ENCODE measurements at places on chromosomes 12 and 14. TPM values are rescaled to one million over a fixed set of nuclear protein-coding genes. Genes with fewer than 3 reads are reported as not detected.

Gene PLD4
- 0.07 TPM for total RNA-seq

Gene OR6J1
- not detected for total RNA-seq

Gene SRRM4
- 0.96 TPM for total RNA-seq

Gene NTN4
- 2.1 TPM for total RNA-seq

Gene BEGAIN
- total RNA-seq, result 1.3 TPM

Gene ALG10
- total RNA-seq, result 12.9 TPM

Gene EIF2S1
- total RNA-seq, result 123 TPM

Gene OR4K15
- not detected for total RNA-seq

Gene KRT1
- not detected for total RNA-seq

Gene C12orf54
- total RNA-seq, result not detected

Gene TIMELESS
- 64.9 TPM for total RNA-seq

Gene CMKLR1
- 1.4 TPM for total RNA-seq

Gene CCDC175
- total RNA-seq, result 0.16 TPM

Gene DPF3
- 0.31 TPM for total RNA-seq

Gene MMP17
- 67.1 TPM for total RNA-seq

Gene ATG101
- 52.1 TPM for total RNA-seq

Gene FOXG1
- 0.09 TPM for total RNA-seq

Gene SELPLG
- 0.46 TPM for total RNA-seq

Gene JKAMP
- 33.2 TPM for total RNA-seq

Gene NRDE2
- 13.5 TPM for total RNA-seq

Gene ZNF891
- 3.4 TPM for total RNA-seq

Gene LMO3
- 22.2 TPM for total RNA-seq

Gene OASL
- total RNA-seq, result 0.28 TPM
